ENCODE measurements at places on chromosomes 13 and 19.

DNA sequence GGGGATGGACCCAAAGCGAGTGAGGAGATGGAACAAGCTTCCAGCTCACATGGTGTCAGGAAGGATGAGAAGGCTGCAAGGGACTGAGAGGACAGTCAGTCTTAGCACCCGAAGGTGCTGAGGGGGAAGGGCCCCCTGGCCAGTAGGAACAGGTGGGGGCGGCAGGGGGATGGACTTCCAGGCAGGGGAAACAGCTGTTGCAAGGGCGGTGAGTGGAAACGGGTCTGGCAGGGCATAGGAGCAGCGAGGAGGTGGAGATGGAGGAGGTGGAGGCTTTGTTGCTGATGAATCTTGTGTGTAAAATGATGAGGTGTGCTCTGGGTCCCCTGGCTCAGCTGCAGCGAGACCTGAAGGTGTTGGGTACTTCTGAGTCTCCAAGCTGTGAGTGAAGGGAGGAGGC is 1.2 kb downstream of the MAP1S start:
- DNase-seq = peak; percentile 37

DNA sequence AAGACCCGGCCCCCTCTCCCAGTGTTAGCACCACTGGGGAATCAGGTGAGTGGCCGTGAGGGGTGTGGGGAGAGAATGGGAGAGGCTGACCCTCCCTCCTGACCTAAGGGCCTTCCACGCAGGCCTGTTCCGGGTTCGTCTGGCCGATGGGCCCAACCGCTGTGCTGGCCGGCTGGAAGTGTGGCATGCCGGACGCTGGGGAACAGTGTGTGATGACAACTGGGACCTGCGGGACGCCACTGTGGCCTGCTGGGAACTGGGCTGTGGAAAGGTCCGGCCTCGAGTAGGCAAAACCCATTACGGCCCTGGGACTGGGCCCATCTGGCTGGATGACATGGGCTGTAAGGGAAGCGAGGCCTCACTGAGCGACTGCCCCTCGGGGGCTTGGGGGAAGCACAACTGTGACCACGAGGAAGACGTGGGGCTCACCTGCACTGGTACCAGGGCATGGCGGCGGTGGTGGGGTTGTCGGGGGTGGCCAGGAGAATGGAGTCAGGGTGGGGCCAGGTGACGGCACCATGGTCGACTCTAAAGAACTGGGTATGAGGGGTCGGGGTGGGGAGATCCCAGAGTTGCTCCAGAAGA is 12.2 kb downstream of the SSC5D start:
- DNase-seq = no peak

DNA sequence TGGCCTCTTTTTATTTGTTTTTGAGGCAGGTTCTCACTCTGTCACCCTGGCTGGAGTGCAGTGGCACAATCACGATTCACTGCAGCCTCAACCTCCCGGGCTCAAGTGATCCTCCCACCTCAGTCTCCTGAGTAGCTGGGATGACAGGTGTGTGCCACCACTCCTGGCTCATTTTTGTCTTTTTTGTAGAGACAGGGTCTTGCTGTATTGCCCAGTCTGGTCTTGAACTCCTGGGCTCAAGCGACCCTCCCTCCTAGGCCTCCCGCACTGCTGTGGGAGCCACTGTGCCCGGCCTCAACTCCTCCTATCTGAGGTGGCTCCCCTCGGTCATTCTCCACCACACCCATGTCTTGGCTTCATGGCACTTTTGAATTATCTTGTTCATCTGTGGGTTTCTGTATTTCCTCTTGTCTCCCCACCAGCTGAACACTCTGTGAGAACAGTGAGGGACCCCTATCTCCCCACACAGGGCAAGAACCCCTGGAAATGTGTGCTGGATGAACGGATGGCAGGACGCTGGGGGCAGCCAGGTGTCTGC is 7.9 kb downstream of the CKM start:
- no peak for DNase-seq

DNA sequence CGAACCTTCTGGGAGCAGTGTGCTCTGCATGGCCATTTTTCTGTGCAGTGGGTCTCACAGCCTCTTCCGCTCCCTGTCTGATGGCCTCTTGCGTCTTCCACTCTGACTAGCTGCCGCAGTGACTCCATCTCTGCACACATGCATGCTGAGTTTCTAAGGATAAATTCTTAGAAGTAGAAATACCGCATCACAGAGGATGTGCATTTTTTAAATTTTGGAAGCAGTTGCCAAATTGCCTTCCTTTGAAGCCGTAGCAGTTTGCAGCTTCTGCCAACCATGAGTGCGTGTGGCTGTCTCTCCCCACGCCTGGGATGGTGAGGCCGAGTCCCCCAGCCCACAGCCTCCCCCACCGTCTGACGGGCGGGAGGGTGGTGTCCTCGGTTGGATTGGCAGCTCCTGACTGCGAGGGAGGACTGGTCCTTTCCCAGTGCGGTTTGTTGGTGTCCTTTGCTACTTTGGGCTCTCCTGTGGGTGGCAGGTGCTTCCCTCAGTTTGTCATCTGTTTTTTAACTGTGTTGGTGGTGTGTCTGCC is 9.8 kb downstream of the FZR1 start:
- no peak for DNase-seq

GRCh38 chr19:39671739-39672363 is 16.1 kb downstream of the LGALS16 start:
- DNase-seq = peak; percentile 64

DNA sequence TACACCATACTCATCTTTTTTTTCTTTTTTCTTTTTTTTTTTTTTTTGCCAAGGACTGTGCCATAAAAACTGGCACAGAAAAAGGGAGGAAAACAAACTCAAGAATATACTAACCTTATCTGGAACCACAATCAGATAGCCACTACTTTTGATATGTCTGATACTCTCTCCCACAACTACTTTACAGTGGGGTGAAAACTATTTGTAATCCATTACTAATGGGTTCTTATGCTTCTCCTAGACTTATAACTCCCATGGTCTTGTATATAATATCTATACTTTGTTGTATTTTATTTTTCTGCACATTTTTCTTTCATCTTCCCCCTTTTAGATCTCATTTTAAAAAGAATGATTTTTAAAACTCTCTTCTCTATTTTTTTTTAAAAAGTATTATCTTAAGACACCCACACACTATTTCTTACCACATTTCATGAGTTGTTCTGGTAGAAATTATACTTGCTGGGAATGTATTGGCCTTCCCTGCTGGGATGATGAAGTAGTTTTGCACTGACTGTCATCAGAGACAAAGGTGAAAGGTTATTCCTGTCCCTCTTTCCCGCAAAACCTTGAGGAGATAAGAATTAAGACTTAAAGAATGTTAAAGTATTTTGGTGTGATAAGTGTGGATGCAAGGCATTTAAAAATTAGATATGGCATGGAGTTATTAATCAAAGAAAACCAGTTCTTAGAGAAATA is 146.7 kb upstream of the KLF12 start:
- no peak for DNase-seq

GRCh38 chr13:49238621-49239020 is 9.1 kb upstream of the CDADC1 start:
- DNase-seq = no peak
